ENCODE measurements at places on chromosomes 16 and 17.
A peak's percentile ranks its signal among the peaks of the same experiment; 100 is the strongest.

DNA sequence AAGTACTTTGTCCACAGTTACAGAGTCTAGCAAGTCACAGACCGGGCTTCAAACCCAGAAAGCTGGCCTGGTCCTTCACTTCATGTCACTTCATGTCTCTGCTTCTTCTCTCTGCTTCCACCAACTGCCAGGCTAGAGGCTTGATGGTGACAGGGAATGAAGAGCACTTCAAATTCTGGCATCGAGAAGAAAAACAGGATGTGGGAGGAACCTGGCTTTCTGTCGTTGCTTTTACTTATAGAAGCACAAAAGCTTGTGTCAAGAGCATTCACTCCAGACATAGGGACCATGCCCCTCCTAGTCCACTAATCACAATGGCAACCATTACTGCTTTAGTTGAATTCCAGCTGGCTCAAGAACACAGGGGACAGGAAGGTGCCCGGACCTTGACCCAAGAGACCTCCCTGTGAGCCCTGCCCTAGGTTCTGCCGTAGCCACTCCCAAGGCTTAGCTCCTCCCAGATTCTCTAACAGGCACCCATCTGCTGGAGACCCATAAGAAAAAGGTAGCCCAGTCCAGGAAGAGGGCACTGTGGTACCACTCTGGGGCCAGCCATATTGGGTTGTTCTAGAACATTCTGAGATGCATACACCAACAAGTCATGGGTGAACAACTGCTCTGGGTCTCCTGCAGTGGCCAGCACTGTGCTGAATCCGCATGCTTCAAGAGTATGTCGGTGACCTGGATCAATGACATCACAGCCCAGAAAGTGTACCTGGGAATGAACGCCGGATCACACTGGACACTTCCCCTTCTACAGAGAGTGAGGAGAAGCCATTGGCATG lies 181.8 kb downstream of the C16orf95 start:
- DNase-seq, result no peak

DNA sequence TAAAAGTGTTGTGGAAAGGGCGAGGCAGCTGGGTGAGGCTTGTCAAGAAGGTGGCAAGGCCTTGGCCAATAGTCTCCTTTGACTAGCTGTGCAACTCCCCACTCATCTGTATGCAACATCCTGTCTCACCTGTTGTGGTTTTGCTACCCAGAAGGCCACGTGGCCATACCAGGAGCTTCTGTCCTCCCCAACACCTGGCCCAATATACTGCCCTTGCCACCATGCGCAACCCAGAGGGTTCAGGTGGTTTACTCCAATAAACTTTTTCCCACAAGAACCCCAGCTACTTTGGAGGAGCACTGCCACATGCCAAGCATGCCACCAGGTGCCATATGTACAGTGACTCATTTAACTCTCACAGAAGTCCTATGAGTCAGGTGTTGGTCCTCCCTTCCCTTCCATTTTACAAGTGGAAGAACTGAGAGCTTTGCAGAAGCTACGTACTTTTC lies 10.2 kb downstream of the MYO19 start:
- DNase-seq, result no peak

GRCh38 chr17:42818379-42818778 lies 5.7 kb downstream of the BECN1 start:
- no peak for DNase-seq

- DNase-seq, result no peak
Observed at GRCh38 chr17:36894925-36895324, 42.4 kb upstream of the LHX1 start.

GRCh38 chr17:1951920-1952319 lies 73.2 kb downstream of the RTN4RL1 start:
- DNase-seq, result no peak

DNA sequence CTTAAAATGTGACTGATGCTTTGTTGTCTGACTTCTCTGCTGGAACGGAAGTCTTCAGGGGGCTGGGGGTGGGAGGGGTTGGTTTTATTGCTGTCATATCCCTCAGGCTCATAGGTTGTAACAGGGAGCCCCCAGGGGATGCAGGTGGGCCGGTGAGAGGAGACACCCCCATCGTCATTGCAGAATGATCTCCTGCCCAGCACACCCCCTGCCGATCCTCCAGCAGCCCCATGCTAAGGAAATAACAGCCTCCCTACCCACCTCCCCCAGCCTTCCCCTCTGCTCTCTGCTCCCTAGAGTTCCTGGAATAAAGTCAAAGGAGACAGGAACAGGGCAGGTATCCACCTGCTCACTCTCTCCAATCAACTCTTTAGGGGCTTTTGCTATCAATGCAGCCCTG lies 270.1 kb upstream of the TNRC6C start:
- DNase-seq, result no peak

- DNase-seq, result no peak
Observed at GRCh38 chr16:67518676-67519075, 10.0 kb upstream of the RIPOR1 start.

DNA sequence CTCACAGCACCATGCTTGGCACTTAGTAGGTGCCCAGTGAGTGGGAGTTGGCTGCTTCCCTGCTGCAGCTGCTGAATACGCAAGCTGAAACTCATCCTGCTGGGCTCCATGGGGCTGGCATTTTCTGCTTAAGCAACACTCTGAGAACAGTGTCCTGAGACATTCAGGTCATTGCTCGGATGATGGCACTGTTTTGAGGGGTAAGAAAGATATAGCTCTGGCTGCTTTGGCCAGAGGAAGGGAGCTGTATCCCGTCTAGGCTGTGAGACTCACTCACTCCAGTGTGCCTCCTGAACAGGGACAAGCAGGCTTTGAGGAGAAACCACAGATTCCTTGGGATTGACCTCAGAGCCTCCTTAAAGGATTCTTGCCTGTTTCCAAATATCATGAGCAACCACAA lies 120.5 kb downstream of the CLEC16A start:
- DNase-seq, result no peak

- no peak for DNase-seq
Observed at GRCh38 chr17:27759528-27759927, 40.8 kb downstream of the NOS2 start.

GRCh38 chr16:89572485-89573205 lies 2.9 kb upstream of the CPNE7 start:
- peak; percentile 10 for DNase-seq

DNA sequence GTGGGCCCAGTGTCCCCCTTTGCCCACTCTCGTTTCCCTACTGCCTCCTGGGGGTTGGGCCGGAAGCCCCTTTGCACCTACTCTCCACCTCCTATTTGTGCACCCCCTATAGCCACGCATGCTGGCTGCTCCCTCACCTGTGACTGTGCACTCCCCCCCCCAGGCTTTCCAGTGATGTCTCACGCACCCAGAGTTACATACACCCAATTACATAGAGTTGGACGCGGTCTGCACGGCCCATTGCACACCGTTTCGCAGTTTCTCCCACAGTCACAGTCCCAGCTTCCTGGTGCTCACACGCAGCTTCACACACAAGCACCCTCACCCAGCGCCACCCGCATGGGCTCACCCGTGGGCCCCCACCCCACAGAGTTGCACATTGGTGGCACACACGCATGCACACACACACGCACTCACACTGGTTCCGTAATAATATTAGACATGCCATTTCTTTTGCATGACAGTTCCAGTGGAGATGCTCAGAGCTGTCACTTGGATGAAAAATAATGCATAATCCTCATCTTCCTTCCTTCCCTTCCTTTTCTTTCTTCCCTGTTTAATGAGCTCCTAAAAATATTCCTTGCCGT lies 21.5 kb upstream of the C1QL1 start:
- no peak for DNase-seq

- no peak for DNase-seq
Observed at GRCh38 chr17:79667121-79667715, 56.4 kb upstream of the RBFOX3 start.

- DNase-seq, result no peak
Observed at GRCh38 chr17:76261421-76262215, 3.5 kb upstream of the UBALD2 start.

- no peak for DNase-seq
Observed at GRCh38 chr17:1948517-1948825, 76.7 kb downstream of the RTN4RL1 start.

DNA sequence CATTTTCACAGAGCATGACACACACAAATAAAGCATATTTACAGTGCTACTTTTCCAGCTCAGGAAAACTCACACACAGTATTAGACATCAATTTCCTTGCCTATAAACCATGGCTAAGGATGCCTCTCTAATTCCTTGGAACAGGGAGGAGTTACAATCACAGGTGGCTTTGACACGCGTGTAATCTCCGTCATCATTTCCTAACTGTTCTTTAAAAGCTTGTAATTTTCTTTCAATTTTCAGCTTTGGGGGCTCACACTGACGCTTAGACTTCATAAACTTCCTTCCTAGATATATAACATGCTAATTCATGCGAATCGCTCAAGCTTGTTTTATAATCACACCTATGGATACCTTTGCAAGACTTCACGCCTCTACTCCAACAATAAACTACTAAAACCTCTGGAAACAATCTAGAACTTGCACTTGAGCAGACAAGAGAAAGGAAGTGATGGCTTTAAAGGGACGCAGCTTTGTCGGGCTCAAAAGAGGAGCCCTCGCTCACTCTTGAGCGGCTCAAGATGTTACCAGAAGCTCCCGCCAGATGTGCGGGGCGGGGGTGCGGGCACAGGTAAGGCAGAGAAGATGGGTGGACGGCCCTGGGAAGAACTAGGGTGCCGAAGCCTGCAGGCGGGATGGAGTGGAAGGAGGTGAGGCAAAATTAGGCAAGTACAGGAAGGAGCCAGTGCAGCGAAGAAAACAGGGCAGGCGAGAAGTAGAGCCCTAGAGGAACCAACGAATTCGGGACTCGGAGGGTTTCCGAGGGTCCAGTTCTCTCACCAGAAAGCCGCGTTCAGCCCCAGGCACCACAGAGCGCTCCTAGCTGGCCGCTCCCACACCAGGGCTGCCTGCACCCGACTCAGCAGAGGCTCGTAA lies 631 bp downstream of the RETREG3 start:
- DNase-seq, result no peak

DNA sequence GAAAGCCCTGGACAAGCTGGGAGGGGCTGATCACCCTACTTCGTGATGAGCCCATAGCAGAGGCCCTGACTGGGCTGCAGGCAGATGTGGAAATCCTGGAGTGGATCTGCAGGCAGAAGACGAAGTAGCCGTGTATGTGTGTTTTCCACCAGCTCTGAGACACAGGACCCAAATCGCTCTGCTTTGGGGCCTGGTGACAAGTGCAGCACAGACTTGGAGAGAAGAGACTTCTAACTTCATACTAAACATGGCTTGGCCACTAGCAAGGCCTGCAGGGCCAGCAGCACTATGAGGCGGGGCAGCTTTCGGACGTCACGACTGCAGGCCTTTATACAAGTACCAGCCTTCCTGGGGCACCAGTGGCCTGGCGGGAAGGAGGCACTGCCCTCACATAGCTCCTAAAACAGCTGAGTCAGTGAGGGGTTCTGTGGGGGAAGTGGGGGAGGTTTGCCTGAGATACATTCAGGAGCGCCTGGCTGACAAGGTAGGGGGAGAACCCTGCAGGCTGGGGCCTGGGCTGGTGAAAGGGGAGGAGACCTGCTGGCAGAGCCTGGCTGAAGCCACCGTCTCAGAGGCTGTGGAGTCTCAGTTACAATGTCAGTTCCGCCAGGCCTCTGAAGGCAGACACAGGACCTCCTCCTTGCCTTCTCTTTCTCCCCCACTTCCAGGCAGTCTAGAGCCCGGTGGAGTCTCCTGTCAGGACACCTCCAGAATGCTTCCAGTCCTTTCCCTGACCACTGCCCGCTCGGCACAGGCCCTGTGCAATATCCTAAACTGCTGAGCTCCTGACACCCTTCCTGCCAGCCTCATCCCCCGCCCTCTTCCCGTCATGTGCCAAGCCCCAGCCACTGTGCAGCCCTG lies 73.4 kb downstream of the WSB1 start:
- no peak for DNase-seq

DNA sequence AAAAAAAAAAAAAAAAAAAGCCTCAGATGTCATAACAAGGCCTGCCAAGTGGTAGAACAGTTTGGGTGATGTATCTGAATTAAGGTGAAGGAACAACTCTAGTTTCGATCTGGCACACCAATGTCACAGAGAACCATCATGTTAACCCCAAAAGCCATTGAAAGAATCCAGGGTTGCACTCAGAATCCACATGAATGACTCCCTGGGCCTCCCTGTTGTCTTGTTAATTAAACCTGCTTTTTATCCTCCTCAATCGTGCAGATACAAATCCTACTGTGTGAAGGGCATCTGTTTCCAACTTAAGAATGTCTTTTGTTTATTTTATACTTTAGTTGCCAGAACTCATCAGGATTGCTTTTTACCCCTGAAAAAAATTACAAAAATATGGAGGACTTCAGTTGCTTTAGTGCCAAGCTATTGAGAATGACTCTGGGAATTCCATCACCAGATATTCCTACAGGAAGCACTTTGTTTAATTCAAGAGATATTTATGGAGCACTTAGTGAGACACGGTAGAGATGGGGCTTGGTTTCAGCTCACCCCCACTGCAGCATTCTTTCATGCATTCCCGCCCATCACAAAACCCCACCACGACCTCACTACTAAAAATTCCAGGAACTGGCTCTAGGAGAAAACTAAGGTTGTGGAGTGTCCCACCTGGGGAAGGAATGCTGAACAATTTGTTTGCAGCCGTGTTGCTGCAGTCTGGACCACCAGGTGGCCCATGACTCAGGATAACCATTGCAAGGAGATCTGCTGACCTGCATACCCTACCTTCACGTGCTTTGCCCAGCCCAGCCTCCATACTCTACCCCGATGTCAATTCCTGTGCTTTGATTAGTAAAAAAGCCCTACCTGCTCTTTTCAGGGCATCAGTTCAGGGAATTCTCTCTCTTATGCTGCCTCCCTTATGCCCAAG lies 63.8 kb upstream of the GPRC5B start:
- no peak for DNase-seq

DNA sequence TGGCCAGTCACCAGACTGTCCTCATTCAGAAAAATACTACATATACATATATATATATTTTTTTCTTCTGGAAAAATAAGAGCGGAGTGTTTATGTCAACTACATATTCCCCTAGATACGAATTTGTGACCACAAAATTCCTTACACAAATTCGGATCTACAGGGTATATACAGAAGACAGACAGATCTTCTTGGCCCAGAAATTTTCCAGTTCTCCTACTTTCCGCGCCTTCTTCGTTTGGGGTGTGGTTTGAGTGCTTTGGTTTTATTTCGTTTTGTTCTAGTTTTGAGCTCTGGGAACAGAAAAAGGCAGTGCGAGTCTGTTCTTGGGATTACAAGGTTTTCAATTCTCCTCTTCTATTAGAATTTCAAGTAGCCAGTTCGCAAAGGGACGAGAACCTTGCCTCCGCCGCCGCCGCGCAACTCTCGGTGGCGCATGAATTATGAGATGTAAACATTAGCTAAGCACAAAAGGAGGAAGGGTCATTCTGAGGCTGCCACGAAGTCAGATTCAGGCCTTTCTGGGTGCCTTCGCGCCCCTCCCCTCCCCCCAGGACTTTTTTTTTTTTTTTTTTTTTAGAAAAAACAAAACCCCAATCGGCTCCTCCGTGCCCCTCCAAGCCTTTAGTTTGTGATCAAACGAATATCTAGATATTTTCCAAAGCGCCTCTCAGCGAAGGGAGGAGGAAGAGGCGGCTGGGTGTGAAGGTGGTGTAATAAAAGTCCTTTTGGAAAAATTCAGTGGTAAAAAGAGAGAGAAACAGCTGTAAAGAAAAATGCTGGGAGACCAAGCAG lies 1.8 kb upstream of the HOXB4 start:
- DNase-seq, result no peak

GRCh38 chr17:19672009-19672750 lies 23.6 kb downstream of the ALDH3A2 start:
- no peak for DNase-seq

GRCh38 chr16:56773532-56773931 lies 43.6 kb downstream of the NUP93 start:
- no peak for DNase-seq
